ENCODE measurements at places on chromosomes 13 and 19. TPM values are rescaled to one million over a fixed set of nuclear protein-coding genes. Genes with fewer than 3 reads are reported as not detected.

Gene PVR
- total RNA-seq = 1.7 TPM

Gene HCN2
- total RNA-seq = 3.1 TPM

Gene SYNGR4
- total RNA-seq = not detected

Gene WDR87
- not detected for total RNA-seq

Gene TMEM150B
- 1.0 TPM for total RNA-seq

Data from activated CD4-positive, alpha-beta memory T cell treated with anti-CD3 and anti-CD28 coated beads, Interleukin-2, amount 10 ng/mL, durations not matched to agents 7 days and 5 days (primary cell).